ENCODE measurements at places on chromosomes 13 and 19. TPM values are rescaled to one million over a fixed set of nuclear protein-coding genes. Genes with fewer than 3 reads are reported as not detected.

DNA sequence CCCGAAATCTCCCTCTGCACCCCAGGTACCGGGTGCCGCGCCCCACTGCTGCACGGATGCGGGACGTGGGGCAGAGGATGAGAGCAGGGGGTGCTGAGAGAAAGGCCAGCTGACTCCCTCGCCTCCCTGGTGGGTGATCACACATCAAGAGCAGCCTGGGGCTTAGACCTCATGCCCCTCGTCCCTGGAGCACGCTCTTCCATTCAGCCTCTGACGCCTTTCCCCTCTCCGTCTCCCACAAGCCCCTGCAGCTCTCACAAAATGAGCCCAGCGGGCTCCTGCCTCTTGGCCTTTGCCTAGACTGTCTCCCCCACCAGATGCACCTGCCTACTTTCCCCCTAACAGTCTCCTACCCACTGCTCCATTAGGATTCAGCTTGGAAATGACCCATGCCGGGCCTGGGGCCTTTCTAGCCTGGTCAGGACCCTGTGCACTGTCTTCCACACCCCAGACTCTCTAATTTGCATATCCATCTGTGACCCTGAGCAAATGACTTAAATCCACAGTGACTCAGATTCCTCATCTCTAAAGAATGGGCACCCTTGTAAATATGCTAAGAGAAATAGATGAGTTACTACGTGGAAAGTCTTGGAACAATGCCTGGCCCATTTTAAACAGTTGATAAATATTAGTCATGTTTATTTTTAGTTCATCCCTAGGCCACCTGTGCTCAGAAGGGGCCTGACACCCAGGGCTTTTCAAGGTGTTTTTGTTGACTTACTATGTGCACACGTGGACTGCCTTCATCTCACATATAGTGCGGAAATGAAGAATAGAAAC is 582 bp upstream of the PTPRH start:
- peak; percentile 36 for DNase-seq

DNA sequence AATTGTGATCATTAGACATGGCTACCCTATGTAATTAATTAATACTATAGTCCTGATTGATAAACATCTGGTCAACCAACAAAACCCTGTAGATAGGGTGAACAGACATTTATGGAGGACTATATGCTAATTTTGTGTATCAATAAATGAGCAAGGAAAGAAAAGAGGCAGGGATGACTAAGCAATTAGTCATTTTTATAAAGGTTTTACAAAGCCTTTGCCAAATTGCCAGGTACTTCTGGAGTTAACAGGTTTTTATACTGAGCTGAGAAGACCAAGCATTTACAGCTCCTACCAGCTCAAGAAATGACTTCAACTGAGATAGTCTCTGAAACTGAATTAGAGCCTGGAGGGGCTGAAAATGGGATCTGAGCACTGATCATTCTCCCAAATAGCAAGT is 186.8 kb upstream of the PRR20A start:
- no peak for DNase-seq

DNA sequence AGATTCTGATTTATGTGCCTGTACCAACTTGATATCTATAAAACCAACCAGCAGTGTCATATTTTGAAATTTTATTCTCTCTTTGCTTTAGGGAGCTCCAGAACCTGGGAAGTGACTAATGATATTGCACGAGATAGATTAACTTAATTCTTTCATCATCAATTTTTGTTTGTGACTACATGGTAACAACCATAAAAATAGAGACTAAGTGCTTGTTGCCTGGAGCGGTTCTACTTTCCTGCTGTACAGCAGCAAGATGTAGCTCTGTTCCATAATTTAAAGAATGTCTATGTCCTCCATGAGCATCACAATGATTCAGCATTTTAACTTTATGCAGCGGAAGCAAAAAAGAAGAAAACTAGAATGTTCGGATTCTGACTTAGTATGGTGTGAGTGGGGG is 275.6 kb downstream of the KLF5 start:
- no peak for DNase-seq

- DNase-seq: no peak
These were observed 38.4 kb upstream of the NANOS3 start for GRCh38 chr19:13838435-13839129.

GRCh38 chr13:71831716-71832115 is 35.3 kb downstream of the DACH1 start:
- no peak for DNase-seq

The EDNRB gene
- not detected for total RNA-seq

The FFAR2 gene
- total RNA-seq: not detected

The C13orf42 gene
- not detected for total RNA-seq

The ZNF829 gene
- 0.25 TPM for total RNA-seq

The NAXD gene
- total RNA-seq: 12.3 TPM

The VSTM2B gene
- total RNA-seq: not detected

The NALCN gene
- total RNA-seq: not detected

The EMC10 gene
- 127 TPM for total RNA-seq
